Activated naive CD8-positive, alpha-beta T cell treated with anti-CD3 and anti-CD28 coated beads, Interleukin-2, amount 50 U/mL, for 24 hours (primary cell): ENCODE measurements at places on chromosomes 4 and X.

DNA sequence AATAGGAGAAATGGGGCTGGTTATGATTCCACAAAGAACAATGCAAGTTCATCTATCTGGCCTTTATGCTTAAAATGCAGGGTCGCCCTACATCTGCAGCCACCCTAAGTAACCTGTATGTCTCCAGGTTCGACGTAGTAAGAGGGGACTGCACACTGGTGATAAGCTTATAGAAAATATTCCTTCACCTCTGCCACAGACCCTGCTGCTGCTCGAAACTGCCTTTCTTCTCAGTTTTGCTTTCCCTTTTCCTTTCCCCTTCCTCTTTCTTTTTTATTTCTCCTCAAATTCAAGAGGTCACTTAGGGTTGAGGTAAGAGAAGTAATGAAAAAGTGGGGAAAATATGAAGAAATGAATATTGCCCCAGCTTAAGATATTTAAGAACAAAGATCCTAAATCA, 123.5 kb downstream of the DCHS2 start:
- H3K4me1 ChIP-seq: peaks cover 7% of the 10 kb centered on the region
- H3K27me3 ChIP-seq: peaks cover 11% of the 10 kb centered on the region
- no peak overlapping the region for H3K27ac ChIP-seq
- H3K4me3 ChIP-seq: no peak overlapping the region
- no peak for DNase-seq

DNA sequence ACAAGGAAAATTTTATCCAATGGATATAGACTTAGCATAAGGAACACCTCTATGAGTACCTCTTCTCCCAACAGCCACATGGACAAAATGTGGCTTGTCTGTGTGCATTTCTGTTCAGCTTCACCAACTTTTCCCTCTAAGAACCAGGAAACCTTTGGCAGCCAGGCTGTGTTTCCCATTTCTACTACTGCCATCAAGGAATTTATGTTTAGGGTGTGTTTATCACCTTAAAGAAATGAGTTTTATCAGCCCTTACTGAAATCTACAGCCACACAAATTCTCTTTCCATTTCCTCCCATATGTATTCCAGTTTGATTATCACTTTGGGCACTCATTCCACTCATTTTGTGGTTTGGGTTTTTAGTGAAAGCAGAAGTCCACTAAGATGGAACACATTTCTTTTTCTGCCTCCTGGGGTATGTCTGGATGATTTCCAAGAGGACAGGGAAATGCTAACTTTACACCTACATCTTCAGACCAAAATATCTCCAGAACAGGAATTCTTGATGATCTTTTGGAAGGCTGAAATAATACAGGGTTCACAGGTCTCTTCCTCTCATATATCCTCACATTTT, 82.6 kb upstream of the MAOA start:
- peaks cover 3% of the 10 kb centered on the region for H3K27me3 ChIP-seq
- no peak overlapping the region for H3K4me3 ChIP-seq
- no peak overlapping the region for H3K27ac ChIP-seq
- no peaks in the 10 kb centered on the region for H3K4me1 ChIP-seq
- DNase-seq: no peak

- H3K4me3 ChIP-seq: no peak overlapping the region
- peaks cover 23% of the 10 kb centered on the region for H3K4me1 ChIP-seq
Observed at GRCh38 chr4:37653601-37654000, 32.6 kb downstream of the RELL1 start.

- H3K4me1 ChIP-seq: peaks cover 17% of the 10 kb centered on the region
- no peak within 1 kb of the TSS for H3K27ac ChIP-seq
- peaks cover 46% of the 10 kb centered on the region for H3K27me3 ChIP-seq
- DNase-seq: peak; percentile 19
- peak within 1 kb of the TSS; percentile 36 for H3K4me3 ChIP-seq
Observed at GRCh38 chr4:5708449-5709206, at the start of gene EVC2. TSS of gene EVC2 (minus strand) at chr4:5708559. CDS start at chr4:5708513, 46 bp downstream.

DNA sequence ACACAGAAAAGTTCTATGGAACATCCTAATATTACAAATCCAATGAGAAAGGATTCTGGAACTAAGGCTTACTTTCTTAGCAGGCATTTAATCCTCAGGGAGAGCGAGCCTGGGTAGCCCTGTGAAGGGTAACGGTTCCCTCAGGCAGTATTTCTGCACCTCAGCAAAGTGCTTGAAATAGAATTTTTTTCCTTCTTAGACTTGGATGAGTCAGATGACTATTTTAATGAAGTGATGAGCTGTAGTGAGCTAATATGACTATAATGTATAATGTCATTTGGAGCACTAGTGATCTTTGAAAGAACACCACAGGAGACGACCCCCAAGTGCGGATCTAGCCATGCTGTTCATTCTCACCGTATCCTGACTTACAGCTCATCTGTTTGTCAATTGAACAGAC, 493.0 kb upstream of the FAM241A start:
- no peaks in the 10 kb centered on the region for H3K36me3 ChIP-seq
- H3K27me3 ChIP-seq: peaks cover 2% of the 10 kb centered on the region
- no peak overlapping the region for H3K27ac ChIP-seq
- DNase-seq: no peak

DNA sequence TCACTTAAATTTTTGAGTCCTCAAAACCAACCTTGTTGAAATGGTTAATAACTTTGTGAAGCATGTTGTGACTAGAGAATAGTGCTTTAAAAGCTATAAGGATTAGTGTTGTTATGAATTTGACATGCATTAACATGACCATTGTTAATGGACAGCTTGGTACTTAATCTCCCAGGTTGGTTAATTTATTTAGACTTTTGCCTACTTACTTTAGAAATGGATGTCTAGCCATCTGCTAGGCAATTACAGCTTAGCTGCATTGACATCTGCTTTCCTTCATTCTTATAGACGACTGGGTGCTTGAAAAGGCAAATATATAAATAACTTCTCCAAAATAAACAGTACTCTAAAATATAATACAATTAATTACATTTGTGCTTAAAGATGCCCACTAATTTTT, 368.0 kb downstream of the CCSER1 start:
- H3K36me3 ChIP-seq: no peaks in the 10 kb centered on the region
- no peak for DNase-seq
- H3K4me3 ChIP-seq: no peak overlapping the region
- H3K27me3 ChIP-seq: no peaks in the 10 kb centered on the region
- no peaks in the 10 kb centered on the region for H3K4me1 ChIP-seq

DNA sequence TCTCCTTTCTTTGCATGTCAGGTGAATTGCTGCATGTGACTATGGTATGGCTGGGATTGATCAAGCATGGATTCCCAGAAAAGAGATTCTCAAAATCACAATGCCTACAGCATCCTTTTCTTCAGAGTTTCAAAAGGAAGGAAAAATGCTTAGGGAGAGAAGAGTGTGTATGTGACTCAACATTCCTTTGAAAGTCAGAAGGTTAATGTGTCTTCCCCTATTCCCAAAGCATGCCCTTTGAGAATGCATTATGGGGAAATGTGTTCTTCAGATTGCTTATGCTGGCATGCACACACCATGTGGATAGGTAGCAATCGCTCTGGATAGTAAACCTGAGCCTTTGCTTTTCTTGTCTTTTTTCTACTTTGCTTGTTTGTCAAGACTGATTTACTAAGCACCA, 78.5 kb downstream of the ELOVL6 start:
- H3K36me3 ChIP-seq: no peaks in the 10 kb centered on the region
- no peak for DNase-seq
- H3K27ac ChIP-seq: no peak overlapping the region

DNA sequence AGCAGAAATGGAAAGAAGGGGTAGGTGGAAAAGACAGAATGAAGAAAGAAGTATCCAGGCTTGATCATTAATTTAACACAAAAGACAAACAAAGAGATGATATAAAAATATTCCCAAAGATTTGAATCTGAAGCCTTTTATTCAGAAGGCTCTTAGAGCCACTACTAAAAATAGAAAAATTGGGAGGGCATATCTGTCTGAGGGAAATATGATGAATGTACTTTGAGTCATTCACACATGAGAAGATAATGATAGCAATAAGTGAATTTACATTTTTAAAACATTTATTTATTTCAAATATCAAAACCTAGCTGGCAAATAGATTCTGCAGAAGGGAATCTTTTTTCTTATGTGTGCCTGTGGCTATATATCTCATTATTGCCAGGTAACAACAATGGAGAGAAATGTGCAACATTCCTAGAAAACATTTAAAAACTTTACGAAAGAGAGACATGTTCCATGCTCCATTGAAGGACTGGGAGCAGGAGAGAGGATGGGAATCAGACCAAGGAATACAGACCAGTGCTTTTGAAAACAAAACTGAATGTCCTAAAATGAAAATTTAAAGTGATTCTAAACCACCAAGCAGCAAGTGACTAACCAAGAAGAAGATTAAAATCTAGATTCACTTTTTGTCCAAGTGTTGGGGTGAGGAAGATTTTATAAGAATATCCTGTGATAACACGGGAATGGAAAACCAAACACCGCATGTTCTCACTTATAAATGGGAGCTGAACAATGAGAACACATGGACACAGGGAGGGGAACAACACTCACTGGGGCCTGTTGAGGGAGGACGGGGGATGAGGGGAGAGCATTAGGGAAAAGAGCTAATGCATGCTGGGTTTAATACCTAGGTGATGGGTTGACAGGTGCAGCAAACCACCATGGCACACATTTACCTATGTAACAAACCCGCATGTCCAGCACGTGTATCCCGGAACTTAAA, 41.2 kb downstream of the ANXA5 start:
- H3K27ac ChIP-seq: no peak overlapping the region
- no peak for DNase-seq
- peaks cover 5% of the 10 kb centered on the region for H3K27me3 ChIP-seq
- no peaks in the 10 kb centered on the region for H3K36me3 ChIP-seq

- peaks cover 2% of the 10 kb centered on the region for H3K27me3 ChIP-seq
- peaks cover 8% of the 10 kb centered on the region for H3K4me1 ChIP-seq
- DNase-seq: no peak
- no peak overlapping the region for H3K4me3 ChIP-seq
- no peak overlapping the region for H3K27ac ChIP-seq
Observed at GRCh38 chr4:5824227-5824626, 68.7 kb downstream of the CRMP1 start.

DNA sequence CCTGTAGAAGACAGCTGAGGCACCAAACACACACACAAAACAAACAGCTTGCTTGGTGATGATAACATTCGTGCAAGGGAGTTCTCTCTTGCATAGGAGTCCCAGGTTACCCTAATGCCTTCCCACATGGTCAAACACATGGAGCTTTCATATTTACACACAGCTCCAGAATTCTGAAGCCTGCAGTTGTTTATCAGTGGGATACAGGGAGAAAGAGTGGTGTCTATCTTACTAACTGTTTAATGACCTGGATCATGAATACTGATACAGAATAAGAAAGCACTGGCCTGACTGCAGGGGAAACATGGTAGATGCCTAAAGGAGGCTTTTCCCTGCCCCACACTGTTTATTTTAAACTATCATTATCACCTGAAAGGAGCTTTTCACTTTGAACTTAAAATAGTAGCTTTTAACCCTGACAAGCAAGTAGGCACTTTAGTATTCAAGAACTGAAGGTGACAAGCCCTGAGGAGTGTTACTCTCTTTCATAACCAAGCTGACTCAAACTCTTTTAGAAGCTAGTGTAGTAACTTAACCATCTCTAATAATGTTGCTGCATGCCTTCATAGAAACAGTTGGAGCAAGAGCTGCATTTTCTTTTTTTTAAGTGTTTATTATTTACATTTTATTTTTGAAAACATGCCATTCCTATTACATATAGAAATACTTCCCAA, 15.6 kb downstream of the TET2 start:
- DNase-seq: no peak
- no peak overlapping the region for H3K27ac ChIP-seq
- peaks cover 12% of the 10 kb centered on the region for H3K4me1 ChIP-seq

DNA sequence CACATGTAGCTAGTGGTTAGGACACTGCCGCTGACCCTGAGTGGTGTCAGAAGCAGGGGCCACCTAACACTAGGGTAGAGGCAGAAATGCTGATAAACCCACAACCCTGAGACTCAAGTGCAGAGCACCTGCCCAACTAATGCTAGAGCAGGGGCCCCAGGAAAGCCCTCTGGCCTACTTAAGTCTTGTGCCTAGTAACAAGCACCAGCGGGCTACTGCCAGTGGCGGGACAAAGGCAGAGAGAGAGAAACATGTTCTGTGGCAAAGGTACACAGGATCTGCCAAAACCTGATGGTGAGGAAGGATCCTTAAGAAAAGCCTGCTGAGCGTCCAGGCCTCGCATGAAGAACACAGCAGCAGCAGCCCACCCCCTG, 172.4 kb downstream of the PRDM5 start:
- H3K27me3 ChIP-seq: no peaks in the 10 kb centered on the region
- H3K36me3 ChIP-seq: no peaks in the 10 kb centered on the region
- no peak for DNase-seq
- H3K4me3 ChIP-seq: no peak overlapping the region
- peaks cover 2% of the 10 kb centered on the region for H3K4me1 ChIP-seq
- no peak overlapping the region for H3K27ac ChIP-seq

DNA sequence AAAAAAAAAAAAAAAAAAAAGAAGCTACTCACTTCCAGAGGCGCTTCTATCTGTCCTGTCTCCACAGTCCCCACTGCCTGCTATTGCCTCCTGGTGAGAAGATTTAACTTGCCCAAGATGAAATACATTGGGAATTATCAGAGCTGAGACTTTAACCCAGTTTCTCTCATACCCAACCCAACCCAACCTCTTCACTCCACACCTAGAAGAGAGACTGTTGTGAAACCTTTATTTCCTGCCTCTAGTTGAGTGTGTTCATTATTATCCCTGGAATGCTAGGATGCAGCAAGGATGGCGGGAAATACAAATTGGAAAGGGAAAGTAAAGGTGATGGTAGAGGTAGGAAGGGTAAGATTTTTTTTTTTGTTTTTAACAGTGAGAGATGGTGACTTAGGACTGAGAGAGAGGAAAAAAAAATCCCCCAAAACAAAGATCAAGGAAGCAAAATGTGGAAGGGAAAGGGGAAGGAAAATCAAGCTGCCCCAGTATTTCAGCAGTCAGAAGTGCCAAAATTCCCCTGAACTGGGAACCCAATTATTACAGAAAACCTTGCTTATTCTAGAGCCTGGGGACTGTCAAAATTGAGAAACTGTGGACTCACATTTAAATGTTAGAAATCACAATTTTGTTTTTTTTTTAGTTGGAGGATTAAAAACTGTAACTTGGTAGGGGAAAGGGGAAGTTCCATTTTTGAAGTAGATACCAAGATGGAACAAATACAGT, 253.0 kb downstream of the PTTG2 start:
- H3K36me3 ChIP-seq: no peaks in the 10 kb centered on the region
- no peak for DNase-seq
- no peak overlapping the region for H3K27ac ChIP-seq
- peaks cover 4% of the 10 kb centered on the region for H3K4me1 ChIP-seq
- H3K27me3 ChIP-seq: no peaks in the 10 kb centered on the region

DNA sequence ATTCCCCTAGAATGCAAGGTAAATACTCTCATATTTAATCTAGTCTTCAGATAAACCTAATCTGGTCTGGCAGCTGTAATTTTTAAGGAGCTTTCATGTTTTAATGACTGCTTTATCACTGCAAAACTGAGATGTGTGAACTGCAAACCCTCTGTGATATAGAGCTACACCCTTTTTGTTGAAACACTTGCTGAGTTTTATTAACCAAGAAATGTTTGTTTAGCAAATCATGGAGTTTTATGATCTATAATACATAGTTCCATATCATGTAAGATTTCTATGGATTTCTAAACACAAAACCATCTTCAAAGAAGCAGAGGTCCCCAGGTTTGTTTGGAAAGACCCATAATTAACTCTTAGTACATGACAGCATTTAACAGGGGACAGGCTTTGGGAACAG, 126.4 kb downstream of the BTC start:
- no peak overlapping the region for H3K27ac ChIP-seq
- H3K4me3 ChIP-seq: no peak overlapping the region
- no peaks in the 10 kb centered on the region for H3K4me1 ChIP-seq
- no peaks in the 10 kb centered on the region for H3K36me3 ChIP-seq
- H3K27me3 ChIP-seq: peaks cover 11% of the 10 kb centered on the region
- DNase-seq: no peak

- H3K27me3 ChIP-seq: no peaks in the 10 kb centered on the region
- no peak for DNase-seq
- no peak overlapping the region for H3K27ac ChIP-seq
- H3K4me3 ChIP-seq: no peak overlapping the region
- H3K4me1 ChIP-seq: peaks cover 12% of the 10 kb centered on the region
Observed at GRCh38 chr4:169098054-169098497, 88.0 kb upstream of the CBR4 start.
